Putamen (tissue), 1 donor: ENCODE measurements at places on chromosomes 5 and 9.

- DNase-seq: no peak
Observed at GRCh38 chr5:44646016-44646415, 162.7 kb upstream of the MRPS30 start.

DNA sequence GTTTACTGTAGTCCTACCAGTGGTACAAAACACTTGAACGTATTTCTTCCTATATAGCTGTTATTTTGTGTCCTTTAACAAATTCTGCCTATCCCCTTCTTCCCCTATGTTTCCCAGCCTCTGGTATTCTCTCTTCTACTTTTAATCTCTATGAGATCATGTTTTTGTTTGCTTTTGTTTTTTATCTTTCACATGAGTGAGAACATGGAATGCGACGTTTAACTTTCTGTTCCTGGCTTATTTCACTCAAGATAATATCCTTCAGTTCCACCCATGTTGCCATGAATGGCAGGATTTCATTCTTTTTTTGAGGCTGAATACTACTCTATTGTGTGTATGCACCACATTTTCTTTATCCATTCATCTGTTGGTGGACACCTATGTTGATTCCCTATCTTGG, 634.4 kb upstream of the WWC1 start:
- no peak for DNase-seq

DNA sequence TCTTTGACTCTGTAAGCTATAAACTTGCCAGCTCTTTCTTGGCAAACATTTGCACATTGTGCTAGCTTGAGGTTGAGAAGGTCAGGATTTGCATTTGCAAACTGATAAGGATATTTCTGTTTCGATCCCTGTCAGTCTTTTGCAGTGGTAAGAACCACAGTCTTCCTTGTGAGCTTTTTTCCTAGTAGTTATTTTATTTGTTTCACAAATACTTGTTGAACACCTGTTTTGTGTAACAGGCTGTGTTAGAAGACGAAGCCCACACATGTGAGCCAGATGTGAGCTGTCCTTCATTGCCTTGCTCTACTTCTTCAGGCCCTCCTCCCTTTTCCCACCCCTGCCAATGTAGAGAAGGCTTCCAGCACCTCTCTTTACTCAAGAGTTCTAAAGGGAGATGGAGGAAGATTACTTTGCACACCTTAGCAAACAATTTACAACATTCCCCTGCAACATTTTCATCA, 327.0 kb upstream of the KLF4 start:
- DNase-seq: no peak

GRCh38 chr9:122389799-122390481, 19.1 kb downstream of the PTGS1 start:
- no peak for DNase-seq

DNA sequence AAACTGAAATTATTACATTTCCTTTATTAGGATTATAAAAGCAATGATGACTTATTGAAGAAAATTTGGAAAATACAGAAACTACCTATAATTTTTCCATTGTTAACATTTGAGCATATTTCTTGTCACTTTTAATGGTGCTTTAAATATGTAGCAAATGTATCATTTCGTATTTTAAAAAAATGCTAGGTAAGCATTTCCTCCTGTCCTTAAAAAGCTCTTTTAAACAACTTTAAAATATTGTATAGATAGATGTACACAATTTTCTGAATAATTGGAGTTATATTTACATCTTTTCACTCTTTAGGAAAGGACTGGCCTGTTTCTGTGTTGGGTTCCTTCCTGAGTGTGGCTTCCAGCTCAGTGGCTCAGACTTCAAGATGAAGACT, 15.6 kb downstream of the TENT4A start:
- DNase-seq: no peak

DNA sequence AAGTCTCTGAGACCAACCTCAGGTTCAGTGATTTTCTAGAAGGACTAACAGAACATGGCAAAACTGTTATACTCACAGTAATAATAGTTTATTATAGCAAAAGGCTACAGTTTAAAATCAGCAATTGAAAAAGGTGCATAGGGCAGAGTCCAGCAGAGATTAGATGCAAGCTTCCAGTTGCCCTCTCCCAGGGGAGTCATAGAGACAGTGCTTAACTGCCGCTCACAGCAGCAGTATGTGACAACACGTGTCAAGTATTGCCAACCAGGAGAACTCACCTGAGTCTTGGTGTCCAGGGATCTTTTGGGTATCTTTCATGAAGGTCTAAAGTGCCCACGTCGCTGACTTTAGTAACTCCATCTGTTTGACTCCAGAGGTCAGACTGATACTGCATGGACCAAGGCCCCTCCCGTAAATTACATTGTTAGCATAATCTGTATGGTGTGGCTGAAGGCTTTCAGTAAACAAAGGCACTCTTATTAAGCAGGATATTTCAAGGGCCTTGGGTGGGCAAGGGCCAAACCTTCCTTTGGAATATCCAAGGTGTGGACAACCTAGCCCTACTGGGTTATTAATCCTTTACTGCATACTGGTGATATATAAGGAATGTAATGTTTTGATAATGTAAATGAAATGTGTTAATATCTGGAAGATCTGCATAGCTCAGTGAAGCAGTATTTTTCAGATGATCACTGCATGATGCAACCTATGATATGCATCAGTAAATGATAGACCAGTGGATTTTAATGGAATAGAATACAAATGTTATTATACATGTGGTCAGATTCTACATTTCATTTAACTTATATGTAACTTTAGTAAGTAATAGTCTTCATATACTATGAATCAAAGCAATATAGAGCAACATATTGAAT, 44.0 kb downstream of the RASA1 start:
- DNase-seq: no peak

GRCh38 chr9:123069010-123069481, 35.6 kb downstream of the GPR21 start:
- no peak for DNase-seq

DNA sequence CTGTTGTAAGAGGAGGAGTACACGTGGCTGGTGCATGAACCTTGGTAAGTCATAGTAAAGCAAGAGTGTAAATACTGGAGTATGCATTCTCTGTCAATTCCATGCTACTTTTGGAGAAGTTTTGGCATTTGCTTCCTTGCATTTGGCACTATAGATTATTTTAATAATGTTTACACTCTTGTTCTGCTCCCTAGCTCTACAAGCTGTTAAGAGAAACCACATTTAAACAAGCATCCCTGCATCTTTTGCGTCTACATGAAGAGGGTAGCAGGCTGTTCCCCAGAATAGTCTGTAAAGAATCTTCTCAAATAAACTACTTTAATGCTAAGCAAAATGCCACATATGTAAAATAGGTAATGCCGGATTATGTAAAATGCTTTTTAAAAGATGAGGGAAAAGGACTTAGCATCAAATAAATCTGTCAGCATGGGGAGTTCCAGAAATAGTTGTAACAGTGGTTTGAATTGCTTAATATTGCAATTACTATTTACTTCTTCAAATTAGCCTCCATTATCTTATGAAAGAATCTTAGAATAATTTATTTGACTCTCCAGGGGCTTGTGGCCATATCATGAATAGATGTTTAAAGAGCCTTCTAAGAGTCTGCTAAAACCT, 2127.3 kb upstream of the WWC1 start:
- no peak for DNase-seq

DNA sequence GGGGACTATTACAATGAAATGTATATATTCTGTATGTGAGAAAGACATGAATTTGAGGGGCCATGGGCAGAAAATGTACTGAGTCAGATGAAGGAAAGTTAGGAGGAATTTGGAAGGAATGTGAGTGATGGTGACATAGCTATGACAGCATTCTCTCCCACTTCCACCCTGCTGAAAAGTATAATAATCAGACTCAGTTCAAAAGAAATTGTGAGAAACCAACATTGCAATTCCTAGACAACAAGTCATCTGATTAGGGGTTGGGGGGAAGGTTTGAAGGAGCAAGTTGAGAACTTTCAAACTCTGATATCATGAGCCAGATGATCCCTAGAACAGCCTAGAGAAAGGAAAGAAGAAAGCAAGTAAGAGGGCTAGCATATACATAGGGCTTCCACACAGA, 370.6 kb downstream of the DMRTA1 start:
- DNase-seq: no peak

DNA sequence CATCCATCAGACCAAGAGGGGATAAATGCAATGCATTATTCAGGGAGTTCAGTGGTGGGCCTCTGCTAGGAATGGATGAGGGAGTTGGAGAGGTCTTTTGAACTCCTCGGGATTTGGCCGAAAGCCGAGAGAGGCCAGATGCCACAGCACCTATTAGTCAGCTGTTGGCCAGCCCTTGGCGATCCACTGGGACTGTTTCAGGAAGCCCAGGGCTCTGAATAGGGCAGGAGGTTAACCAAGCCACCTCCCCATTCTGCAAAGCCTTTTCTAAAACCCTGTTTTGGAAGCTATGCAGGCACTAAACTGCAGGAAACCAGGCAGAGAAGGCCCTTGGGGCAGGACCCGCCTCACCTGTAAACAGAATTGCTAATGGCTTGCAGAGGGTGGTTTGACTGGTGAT, 37.8 kb downstream of the ASTN2 start:
- no peak for DNase-seq

DNA sequence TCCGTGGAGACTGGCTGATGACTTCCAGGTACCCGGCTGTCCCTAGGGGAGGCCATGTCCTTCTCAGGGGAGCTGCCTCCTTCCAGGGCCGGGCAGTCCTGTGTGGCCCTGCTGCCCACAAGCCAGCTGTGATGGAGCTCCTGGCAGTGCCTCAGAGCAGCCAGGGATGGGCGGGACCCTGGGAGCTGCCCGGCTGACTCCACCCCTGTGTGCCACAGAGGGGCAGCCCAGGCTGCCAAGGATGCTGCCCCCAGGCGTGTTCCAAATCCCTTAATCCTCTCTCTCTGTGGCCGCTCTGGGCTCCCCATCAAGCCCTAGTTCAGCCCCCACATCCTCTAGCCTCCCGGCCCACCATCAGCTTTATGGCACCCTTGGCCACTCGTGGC, 7.0 kb upstream of the SCGB3A1 start:
- DNase-seq: no peak

GRCh38 chr5:160445132-160445531, 23.5 kb downstream of the PTTG1 start:
- DNase-seq: no peak
